ENCODE measurements at places on chromosomes 16 and 17.

GRCh38 chr17:37802712-37803416, 58.0 kb upstream of the HNF1B start:
- peak; percentile 89 for DNase-seq

GRCh38 chr17:3916825-3917224, 560 bp upstream of the P2RX1 start:
- no peak for DNase-seq

- peak; percentile 48 for DNase-seq
Measured at GRCh38 chr17:78532922-78533640, 44.1 kb downstream of the DNAH17 start.

DNA sequence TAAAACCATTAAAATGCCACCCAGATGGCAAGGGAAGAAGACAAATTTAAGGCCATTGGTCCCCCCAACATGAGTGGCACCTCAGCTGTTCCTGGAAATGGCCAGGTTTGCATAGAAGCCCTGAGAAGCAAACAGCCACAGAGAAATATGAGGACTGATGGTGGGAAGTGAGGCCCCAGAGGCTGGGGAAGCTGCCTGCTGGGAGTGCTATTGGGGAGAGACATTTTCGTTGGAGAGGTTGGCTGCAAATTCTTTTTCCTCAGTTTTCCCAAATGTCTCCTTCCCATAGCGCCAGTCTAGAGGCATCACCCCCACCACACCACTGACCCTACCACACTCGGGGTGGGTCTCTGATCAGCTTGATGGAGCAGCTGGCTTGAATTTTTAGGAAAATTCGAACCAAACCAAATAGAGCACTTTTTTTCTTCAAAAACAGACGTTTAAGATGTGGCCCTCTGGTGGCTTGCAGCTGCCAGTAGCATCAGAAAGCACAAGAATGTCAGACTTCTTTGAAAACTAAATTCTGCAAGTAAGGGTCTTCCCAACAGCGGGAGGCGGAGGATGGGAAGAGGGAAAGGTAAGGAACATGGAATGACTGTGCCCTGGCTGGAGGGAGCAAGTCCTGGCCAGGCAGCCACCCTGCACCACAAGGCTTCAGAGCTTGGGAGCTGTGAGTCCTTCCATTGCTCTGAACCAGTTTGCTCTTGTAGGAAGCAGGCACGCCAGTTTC, 13.2 kb upstream of the SLC12A3 start:
- peak; percentile 22 for DNase-seq

DNA sequence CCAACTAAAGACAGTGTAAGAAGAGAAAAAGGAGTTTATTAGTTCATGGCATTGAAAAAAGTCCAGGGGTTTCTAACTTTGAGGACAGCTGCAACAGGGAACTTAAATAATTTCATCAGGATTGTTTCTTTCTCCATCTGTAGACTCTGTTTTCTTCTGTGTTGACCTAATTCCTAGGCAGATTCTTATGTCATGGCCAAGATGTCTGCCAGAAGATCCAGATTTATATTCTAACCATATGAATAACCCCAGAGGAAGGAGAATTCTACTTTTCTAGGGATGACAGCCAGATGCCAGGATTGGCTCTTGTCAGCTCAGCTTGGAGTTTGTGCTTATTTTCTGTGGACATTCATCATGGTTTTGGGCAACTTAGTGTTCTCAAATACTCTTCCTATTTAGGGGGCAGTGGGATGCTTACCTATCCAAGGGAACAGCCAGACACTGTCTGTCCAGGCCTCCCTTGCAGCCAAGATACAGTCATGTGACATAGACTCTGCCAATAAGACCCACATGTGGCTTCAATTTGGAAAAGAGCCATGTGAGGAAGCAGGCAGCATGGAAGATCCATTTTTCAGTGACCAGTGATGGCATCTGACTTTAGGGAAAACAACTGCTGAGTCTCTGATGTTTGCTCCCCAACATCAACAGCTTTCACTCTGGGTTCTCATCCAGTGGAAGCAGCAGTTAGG, 18.2 kb downstream of the PCTP start:
- DNase-seq = peak; percentile 60

GRCh38 chr17:80441133-80441578, 26.2 kb downstream of the ENDOV start:
- peak; percentile 73 for DNase-seq

GRCh38 chr16:89397331-89397861, 93.0 kb downstream of the ANKRD11 start:
- DNase-seq = no peak

GRCh38 chr16:82835487-82836155, 208.9 kb downstream of the CDH13 start:
- no peak for DNase-seq

DNA sequence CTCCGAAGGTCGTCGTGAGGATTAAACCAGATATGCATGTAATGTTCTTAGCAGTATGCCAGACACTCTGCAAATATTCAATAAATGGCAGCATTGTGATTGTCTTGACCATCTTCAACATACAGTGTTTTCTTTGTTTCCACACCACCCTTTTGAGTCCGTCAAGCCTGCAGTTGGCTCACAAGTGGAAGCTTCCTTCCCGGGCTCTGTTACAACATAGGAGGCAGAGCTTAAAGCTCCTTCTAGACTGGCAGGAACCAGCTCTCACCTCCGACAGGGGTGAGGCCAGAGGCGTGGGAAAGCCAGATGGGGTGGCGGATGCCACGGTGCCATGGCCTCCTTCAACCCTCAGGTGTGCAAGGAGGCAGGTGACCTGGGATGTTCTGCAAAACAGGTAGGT, 138.3 kb downstream of the FOXL1 start:
- DNase-seq = no peak

DNA sequence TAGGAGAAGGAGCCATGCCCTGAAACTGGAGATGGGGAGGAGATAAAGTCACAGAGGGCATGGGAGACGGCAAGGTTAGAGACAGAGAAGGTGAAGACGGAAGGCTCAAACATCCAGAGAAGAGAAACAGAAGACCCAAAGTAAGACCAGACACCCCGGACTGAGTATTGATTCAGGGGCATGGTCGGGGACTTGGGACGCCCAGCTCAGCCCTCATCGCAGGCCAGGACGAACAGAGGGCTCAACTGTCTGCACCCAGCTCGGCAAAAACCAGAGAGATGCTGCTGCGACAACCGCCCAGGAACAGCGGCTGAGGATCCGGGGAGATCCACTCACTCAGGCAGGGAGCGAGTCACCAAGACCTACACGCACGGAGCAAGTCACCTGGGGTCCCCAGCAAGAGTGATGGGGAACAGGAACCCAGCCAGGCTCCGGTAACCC, 999 bp downstream of the XYLT1 start:
- peak; percentile 31 for DNase-seq

DNA sequence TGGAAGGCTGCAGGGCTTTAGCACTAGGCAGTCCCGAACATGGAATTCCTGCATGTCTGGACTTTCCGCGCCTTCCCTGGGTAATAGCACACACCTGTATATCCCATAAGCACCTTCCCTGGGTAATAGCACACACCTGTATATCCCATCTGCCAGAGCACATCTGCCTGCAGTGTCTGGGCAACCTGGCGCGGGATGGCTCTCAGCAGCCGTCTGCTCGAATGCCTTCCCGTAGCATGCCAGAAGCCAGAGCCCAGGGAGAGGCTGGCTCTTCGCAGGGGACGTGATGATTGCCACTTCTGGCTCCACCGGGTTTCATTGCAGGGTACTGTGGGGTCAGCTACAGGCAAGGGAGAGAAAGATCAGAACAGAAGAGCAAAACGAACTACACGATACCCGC, 21.3 kb downstream of the MBTPS1 start:
- DNase-seq = no peak

- DNase-seq = no peak
Measured at GRCh38 chr16:84088695-84089395, 27.9 kb downstream of the MBTPS1 start.

- DNase-seq = no peak
Measured at GRCh38 chr17:27293359-27293897, 486 bp upstream of the WSB1 start.

DNA sequence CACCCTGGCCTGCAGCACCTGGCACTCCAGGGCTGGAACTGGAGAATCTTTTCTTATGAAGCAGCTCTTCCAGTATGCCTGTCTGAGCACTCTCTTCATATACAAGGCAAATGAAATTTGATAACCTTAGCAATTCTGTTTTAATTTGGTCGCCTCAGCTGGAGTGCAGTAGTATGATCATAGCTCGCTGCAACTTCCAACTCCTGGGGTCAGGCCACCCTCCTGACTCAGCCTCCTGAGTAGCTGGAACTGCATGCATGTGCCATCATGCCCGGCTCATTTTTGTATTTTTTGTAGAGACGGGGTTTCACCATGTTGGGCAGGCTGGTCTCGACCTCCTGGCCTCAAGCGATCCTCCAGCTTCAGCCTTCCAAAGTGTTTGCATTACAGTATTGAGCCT, 140.8 kb upstream of the CHMP6 start:
- DNase-seq = no peak

- peak; percentile 14 for DNase-seq
Measured at GRCh38 chr16:2663553-2664546, 18.5 kb upstream of the KCTD5 start.

DNA sequence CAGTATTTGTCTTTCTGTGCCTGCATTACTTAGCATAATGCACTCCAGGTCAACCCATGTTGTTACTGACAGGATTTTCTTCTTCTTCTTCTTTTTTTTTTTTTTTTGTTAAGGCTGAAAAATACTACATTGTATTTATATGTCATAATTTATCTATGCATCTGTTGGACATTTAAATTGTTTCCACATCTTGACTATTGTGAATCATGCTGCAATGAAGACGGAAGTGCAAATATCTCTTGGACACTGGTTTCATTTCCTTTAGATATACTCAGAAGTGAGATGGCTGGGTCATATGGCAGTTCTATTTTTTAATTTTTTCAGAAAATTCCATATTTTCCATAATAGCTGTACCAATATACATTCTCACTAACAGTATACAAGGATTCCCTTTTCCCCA, 272.7 kb upstream of the PMFBP1 start:
- DNase-seq = no peak

DNA sequence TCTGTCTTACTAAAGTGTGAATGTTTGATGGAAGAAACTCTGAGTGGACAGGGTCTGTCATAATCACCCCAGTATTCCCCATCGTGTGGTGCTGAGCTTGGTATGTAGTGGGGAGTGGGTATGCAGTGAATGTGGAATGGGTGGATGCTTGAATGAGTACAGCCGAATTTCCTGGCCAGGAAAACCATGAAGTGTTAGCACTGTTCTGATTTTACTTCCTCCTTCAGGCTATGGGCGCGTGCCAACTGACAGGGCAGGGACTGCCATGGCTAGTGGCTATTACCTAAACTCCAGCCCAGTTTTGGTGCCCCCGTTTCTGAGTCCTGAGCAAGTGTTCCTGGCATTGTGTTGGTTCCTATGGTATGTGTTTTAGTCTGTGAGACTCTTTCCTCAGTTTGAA, 48.6 kb downstream of the PRKCA start:
- DNase-seq = no peak

DNA sequence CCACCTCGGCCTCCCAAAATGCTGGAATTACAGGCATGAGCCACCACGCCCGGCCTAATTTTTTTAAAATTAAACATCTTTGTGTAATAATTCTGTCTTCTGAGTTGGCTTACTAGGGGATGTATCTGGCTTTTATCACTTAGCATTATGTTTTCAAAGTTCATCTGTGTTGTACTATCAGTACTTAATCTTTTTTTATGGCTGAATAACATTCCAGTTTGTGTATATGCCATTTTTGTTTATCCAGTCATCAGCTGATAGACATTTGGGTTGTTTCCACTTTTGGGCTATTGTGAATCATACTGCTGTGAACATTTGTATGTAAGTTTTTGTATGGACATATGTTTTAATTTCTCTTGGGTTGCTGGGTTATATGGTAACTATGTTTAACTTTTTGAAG, 69.0 kb downstream of the CHD9 start:
- no peak for DNase-seq

- no peak for DNase-seq
Measured at GRCh38 chr16:563072-563644, 3.0 kb downstream of the PRR35 start.

DNA sequence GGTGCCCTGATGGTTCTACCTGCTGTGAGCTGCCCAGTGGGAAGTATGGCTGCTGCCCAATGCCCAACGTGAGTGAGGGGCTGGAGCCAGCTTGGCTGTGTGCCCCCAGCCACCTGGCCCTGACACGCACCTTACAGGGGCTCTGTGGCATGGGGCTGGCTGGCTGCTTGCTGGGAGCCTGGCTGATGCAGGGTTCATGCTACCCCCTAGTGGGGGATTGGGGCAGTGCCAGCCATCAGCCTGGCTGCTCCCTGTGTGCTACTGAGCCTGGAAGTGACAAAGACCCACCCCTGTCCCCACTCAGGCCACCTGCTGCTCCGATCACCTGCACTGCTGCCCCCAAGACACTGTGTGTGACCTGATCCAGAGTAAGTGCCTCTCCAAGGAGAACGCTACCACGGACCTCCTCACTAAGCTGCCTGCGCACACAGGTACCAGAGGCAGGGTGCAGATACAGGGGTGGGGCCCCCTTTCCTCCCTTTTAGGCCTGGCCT, 5.7 kb downstream of the GRN start:
- peak; percentile 82 for DNase-seq

DNA sequence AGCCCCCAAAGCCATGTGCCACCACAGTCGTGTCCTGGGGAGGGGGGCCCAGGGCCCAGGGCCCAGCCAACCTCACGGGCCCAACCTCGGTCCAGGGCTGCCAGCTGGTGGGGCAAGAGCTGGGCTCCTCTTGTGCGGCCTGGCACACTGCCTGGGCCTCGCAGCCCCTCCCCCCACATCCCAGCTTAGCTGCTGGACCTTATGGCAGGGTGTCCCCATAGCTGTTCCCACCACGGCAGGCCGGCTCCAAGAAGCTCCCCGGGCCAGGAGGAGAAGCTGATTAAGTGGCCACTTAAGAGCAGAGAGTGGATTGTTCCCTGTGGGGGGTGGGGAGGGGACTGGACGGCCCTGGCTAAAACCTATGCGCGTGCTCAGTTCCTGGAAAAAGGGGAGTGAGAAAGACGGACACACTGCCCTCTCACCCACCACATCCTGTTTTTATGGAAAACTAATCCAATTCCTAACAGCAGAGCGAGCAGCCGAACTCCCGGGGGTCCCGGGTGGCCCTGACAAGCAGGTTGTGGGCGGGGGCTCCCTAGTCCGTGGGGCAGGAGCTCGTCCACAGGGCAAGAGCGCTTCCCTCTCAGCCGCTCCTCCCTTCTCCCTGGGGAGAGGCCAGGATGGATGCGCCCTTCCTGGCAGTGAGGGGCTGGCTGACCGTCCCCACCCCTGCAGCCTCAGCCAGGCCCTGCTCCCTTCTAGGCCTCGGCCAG, 16.8 kb downstream of the PIEZO1 start:
- DNase-seq = peak; percentile 55

DNA sequence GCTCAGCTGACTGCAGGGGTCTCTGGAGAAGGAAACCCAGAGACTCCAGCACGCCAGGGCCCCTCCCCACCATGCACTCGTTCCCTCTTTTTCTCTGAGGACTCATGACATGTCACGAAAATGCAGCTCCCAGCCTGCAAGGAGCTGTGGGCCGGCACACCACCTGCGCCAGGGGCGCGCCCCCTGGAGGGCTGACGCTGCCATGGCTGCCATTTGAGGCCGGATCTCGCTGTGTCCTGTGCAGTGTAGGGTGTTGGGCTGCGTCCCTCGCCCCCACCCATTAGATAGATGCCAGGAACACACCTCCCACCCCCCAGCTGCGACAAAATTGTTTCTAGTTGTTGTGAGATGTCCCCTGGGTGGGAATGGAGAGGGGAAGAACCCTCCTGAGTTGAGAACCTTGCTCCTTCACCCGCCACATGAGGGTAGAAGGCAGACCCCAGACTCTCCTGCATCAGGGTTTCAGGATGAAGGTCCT, 8.2 kb downstream of the SYNGR2 start:
- peak; percentile 75 for DNase-seq
